ENCODE measurements at places on chromosomes 12 and 14. TPM values are rescaled to one million over a fixed set of nuclear protein-coding genes. Genes with fewer than 3 reads are reported as not detected.

DNA sequence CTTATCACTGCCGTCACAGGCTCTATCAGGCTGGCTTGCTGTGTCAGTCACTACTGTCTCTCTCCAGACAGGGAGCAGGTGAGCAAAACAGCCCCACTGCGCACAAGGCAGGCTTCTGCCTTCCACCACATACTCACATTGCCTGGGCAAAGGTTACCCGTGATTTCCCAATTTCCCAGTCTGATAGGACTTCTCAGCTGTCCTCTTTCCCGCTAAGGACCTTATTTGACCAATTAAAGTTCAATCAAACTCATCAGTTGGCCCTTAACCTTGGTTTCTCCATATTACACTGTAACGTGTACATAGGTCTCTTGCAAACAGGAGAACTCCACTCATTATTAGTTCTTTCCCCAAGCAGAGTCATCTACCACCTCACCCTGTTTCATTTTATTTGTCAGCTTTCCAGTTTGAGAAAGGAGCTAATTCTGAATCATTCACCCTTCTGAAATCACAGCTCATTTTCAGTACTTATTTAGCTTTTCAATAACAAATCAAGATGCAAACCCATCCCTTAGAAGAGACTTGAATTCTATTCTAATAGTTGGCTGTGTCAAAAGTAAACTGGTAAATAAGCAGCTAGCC is 170.8 kb downstream of the ESR2 start:
- no peak for DNase-seq

DNA sequence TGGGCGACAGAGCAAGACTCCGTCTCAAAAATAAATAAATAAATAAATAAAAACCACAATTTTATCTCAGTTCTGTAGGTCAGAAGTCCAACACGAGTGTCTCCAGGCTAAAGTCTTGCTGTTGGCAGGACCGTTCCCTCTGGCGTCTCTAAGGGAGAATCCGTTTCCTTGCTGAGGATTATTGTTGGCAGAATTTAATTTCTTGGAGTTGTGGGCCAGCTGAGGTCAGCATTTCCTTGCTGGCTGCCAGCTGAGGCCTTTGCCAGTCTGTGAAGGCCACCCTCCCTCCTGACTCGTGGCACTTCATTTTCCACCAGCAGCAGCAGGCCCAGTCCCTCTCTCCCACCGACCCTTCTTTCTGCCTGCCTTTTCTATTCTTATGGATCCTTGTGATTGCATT is 17.2 kb downstream of the PSMC1 start:
- no peak for DNase-seq

DNA sequence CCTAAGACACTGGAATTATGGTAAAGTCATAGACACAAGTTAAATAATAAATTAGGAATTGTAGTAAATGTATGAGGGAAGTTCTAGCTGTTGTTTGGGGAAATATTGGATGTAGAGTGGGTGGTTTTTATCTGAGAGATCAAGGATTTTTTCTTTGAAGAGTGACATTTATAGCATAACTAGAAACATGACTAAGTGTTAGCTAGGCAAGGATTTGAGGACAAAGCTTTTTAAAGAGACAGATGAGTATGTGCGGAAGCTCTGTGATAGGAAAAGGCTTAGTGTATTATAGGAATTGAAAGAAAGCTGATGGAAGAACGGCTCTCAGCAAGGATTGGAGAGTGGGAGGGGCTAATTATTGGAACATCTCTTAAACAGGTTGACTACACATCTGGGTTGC is 24.5 kb downstream of the PDZRN4 start:
- DNase-seq = no peak

KLRB1 gene
- 2.9 TPM for polyA plus RNA-seq

KLHL33 gene
- polyA plus RNA-seq = 0.26 TPM

Measured in right lung (tissue), 10 donors.